Fibroblast of upper back skin (primary cell): ENCODE measurements at places on chromosomes 6 and 20.
A peak's percentile ranks its signal among the peaks of the same experiment; 100 is the strongest.

DNA sequence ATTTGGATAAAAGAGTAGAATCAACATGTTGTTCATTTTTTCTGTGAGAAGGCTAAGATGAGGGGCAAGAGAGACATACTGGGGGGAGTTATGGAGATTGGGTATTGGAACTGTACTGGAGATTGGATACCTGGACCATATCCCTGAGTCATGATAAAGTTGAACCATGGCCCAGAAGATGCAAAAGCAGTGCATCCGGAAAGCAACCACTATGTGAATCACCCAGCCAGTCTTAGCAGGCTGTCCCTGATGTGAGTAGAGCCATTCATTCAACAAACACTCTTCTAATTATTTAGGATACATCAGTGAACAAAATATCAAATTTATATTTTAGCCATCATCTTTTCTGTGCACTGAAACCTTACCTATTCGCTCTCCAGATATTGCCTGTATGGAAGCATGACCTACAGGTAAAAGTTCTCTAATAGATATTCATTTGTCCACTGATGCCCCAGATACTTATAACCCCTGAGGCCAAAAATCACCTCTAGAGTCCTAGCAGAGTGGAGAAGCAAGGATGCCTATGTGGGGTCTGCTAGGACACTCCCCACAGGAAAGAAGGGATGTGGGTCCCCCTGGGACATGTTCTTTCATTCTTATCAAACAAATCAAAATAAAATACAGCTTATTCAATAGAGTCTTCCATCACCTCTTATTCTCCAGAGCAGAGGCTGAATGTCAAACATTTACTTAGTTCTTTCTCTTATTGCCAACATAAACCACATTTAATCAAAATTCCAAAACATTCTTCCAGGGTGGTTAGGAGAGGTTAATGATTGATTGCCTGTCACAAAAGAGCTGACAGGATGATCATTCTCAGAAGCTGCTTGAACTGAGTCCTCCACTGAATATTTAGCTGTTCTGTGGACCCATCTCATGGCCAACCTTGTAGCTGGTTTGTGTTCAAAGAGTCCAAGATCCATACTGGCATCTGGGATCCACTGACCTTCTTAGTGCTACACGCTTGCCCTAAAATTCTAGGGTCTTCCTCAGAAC is 37.0 kb upstream of the PKHD1 start:
- no peak for DNase-seq

- DNase-seq = peak; percentile 82
Measured at GRCh38 chr6:144013486-144013909, 5.4 kb upstream of the PLAGL1 start.

- DNase-seq = no peak
Measured at GRCh38 chr6:168574699-168575195, 133.8 kb downstream of the SMOC2 start.

DNA sequence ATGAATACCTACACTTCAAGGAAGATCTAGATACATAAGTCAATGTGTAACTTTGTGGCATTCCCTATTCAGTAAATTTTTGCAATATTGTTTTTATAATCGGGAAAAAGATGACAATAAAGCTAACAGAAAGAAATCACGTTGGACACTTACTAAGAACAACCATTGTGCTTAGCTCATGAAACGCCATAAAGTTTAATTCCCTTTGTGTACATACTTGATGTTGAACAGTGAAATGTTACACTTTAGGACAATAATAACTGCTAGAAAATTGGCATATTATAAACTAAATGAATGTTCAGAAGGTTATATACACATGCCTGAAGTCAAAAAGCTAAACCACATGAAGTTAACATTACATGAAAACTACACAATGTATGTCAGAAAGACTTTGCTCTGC is 153.2 kb downstream of the TASP1 start:
- no peak for DNase-seq

- DNase-seq = no peak
Measured at GRCh38 chr20:36832791-36833190, 43.1 kb upstream of the TLDC2 start.

DNA sequence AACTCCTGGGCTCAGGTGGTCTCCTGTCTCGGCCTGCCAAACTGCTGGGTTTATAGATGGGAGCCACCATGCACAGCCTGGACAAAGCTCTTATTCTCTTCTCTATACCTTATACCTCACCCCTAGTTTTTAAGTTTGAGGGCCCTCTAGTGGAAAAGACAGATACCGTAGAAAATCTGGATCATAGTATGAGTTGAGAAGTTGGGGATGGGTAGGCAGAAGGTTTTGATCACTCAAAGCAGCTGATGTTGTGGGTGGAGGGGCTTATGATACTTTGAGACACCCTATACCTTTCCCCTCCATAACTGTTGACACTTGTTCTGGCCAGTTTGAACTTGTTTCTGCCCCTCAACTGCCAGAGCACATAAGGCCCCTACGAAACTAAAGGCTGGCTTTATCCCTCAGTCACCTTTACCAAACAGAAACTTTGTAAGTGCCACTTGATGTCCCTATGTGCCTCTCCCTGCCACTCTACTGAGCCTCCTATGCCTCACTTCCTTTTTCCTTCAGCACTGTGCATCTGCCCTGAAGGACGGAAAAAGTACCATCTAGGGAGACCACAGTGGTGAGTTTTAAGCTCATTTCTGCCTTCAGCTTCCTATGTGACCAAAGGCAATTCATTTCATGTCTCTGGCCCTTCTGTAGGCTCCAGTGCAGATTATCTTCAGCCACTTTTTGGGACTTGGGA is 28.6 kb downstream of the RALY start:
- DNase-seq = peak; percentile 28

GRCh38 chr6:33317669-33318425 is at the start of gene ZBTB22:
Gene ZBTB22, minus strand, starts transcription at chr6:33317744. Its CDS starts 828 bp downstream, at chr6:33316916.
- peak; percentile 99 for DNase-seq

- no peak for DNase-seq
Measured at GRCh38 chr6:123448306-123448884, 188.4 kb downstream of the TRDN start.
